ENCODE measurements at places on chromosomes 12 and 14.

- DNase-seq: no peak
These were observed 31.7 kb downstream of the BBS10 start for GRCh38 chr12:76316468-76316867.

GRCh38 chr14:92663049-92663448 is 85.4 kb downstream of the LGMN start:
- DNase-seq: no peak

DNA sequence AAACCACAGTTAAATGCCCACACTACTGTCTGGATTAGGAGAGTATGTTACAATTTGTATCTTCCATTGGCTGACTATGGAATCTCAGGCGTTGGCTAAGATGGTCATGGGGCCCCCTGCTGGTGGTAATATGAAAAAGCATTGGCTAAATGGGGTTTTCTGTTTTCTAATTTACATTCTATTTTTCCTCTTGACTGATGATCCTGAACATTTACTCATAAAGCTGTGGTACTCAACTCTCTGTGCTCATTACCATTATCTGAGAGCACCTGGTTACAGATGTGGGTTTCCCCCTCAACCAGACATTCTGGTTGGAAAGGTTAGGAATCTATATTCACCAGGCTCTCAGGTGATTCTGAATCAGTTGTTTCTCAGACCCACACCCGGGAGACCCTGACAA is 64.8 kb downstream of the WSCD2 start:
- DNase-seq: no peak

- no peak for DNase-seq
These were observed 6.3 kb upstream of the NPAS3 start for GRCh38 chr14:32932302-32932913.

DNA sequence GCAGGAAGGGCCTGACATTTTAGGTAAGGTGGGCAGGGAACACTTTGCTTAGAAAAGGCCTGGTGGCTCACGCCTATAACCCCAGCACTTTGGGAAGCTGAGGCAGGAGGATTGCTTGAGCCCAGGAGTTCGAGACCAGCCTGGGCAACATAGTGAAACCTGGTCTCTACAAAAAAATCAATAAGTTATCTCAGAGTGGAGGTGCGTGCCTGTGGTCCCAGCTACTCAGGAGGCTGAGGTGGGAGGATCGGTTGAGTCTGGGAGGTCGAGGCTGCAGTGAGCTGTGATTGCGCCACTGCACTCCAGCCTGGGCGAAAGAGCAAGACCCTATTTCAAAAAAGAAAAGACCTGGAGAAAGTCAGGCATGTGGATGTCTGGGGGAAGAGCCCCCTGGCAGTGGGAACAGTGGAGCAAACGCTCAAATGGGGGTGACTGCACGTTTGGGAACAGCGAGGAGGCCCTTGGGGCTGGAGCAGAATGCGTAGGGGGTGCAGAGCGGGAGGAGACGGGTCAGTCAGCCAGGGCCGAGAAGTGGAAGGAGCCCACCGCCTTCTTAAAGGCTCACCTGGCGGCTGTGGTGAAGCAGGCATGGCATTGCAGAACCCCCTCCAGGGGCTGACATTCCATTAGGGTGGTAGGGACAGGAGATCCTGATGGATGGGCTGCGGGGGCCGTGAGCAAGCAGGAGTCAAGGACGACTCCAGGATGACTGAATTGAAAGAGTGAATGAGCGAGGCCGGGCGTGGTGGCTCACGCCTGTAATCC is 6.2 kb upstream of the KIF26A start:
- DNase-seq: no peak

- no peak for DNase-seq
These were observed 31.9 kb downstream of the RDH12 start for GRCh38 chr14:67733616-67734015.

- DNase-seq: no peak
These were observed 18.5 kb downstream of the ZBTB42 start for GRCh38 chr14:104819361-104819781.

DNA sequence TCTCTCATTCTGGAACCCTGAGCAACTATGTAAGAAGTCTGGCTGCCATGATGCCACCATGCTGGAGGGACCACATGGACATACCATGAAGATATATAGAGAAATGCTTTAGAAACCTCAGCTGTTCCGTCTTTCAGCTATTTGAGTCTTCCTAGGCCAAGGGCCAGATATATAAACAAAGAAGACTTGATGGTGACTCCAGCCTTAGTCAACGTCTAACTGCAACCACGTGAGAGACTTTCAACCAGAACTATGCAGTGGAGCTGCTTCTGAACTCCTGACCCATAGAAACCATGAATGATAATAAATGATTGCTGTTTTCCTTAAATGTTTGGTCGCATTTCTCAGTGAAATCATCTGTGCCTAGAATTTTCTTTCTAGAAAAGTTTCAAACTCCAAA is 20.0 kb upstream of the KITLG start:
- DNase-seq: no peak

DNA sequence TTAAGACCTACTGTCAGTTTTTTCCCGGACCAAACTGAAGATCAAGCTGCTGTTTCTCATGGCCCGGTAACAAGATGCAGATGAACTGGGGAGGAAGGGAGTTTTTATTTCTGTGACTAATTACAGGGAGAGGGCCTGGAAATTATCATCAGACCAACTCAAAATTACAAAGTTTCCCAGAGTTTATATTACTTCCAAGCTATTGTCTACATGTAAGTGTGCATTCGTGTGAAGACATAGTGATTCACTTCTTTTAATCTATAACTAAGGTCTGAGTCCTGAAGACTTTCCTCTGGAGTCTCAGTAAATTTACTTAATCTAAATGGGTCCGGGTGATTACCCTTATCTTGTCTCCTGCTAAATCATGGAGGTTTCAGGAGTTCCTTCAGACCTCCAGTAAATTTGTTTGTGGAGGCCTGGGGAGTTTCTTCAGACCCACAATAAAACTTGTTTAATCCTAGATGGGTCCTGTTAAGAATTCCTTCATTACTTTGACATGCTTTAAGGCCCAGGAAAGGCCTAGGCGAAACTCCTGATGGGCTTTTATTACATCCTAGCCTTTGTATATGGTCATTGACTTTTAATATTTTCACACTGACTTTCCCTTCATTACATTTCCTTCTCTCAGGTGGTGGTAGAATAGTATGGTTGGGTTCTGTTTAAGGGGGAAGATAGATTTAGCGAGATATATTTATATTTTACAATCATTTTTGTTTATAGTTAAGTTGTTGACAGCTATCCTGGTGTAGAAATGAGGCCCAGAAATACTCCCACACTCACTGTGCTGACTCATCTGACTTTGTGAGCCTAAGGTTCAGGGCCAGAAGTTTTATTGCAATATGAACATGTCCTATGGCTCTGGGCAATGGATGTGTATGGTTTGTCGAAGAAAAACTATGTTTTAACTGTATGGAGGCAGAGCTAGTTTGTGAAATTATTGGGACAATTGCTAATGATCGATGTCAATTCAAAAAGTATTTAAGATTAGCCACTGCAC is 627.0 kb upstream of the FBXO33 start:
- no peak for DNase-seq

GRCh38 chr12:109302358-109302757 is 6.7 kb downstream of the FOXN4 start:
- DNase-seq: no peak

GRCh38 chr14:24232645-24233537 is at the start of gene GMPR2:
TSS of gene GMPR2 (plus strand) at chr14:24232929. CDS start at chr14:24233254, 325 bp downstream.
- DNase-seq: no peak

DNA sequence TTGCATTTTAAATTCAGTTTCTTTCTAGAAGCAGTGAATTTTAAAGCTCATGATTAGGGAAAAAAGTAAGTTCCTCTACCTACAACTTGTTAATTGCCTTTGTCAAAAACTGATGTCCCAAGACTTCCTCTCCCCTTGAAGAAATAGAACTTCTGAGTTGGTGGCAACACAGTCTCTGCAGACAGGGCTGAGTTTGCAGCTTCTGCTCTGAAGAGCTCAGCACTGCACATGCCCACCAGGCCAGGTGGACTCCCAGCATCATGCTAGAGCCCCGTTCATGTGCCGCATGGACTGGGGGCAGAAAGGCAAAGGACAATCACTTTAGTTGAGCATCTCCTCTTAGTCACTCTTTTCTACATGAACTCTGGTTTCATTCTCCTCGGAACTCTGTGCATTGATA is 620.1 kb downstream of the VRK1 start:
- DNase-seq: no peak

DNA sequence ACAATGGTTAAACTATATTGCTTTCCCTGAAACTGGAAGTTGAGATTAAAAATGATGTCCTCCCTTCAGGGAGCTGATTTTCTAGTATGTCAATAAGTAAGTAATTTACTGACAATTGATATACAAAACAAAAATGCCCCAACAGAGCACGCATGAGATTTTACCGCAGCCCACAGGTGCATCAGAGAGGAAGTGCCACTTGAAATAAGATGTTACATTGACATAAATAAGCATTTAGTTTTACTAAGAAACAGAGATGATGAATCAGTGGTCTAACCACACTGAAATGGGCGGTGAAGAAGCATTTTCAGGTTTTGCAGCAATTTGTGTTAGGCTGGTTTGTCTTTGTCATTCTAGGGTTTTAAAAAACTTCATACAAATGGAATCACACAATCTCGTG is 8.8 kb upstream of the CLECL1 start:
- no peak for DNase-seq

GRCh38 chr14:69432364-69432763 is 33.9 kb downstream of the SLC39A9 start:
- no peak for DNase-seq

- no peak for DNase-seq
These were observed 11.6 kb upstream of the GXYLT1 start for GRCh38 chr12:42156232-42156631.

DNA sequence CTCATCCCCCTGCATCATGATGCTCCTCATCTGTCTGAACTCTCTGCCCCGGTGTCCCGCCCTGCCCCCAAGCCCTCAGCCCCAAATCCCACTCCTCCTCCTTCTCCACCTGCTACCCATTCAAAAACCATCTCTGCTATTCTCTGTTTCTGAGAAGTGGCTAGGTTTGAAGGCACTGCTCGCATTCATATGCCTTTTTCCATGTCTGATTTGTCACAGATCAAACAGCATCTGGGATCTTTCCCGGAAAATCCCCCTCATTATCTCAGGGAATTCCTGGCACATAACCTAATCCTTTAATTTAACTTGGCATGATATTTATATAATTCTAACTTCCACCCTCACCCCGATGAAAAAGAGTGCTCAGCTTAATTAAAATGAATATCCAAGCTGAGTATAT is 3.3 kb upstream of the ADAM20 start:
- no peak for DNase-seq

DNA sequence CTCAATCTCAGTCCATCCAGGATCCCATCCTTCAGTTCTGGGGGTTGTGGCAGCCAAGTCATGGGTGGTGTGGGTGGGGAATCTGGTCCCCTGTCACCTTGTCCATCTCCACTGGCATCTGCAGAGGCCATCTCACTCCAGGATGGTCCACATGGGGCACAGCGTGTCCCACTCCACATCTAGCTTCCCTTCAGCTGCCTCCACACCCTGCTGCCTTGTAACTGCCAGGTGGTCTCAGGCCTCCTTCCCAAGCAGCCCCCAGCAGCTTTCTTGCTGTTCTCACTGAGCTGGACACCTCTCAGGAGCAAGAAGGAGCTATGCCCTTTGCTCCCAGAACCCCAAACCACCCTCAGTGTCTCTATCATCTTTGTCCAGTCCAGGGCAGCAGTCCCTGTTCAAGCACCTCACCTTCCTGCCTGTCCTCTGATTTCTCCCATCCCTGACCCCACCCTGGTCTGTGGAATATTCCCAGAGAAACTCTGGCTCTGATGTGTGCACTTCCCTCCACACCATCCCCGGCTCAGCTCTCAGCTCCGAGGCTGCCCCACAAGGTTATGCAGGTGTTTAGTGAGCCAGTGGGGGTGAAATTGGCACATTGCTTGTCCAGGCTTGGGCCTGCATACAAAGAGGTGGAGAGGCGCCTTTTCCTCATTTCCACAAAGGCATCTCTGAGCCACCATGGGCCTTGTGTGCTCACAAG is 13.7 kb upstream of the DYNC1H1 start:
- DNase-seq: no peak

DNA sequence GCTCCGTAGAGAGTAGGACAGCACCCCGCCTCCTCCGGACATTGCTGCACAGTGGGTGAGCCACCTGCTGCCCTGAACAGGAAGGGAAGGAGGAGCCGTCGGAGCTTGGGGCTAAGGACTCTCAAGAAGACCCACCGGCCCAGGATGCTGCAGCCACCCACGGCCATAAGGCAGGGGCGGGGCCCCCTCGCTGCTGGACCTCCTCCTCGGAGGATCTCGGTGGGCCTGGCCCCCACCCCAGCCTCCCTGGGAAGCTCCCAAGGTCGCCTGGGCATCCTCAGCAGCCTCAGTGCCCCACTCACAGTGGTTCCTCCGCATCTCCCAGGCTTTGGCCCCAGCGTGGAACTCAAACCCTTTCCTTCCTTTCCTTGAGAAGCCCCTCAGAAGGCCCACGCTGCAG is 68.6 kb upstream of the DIO3 start:
- DNase-seq: no peak

DNA sequence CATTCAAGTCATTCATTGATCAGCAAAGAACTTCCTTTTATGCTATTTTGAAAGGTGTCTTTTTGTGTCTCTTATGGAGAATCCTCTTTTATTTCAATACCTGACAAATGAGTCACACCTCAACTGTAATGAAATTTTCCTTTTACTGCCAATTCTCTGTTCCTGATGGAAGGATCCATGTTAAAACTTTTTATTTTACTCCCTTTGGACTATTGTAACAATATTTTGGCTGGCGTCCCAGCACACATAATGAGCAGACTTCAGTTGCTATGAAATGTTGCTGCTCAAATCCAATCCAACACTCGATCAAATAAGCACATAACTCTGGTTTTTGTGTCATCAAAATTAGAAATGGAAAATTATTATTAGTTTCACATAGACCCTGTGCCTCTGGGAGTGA is 21.9 kb upstream of the SLC15A5 start:
- no peak for DNase-seq

DNA sequence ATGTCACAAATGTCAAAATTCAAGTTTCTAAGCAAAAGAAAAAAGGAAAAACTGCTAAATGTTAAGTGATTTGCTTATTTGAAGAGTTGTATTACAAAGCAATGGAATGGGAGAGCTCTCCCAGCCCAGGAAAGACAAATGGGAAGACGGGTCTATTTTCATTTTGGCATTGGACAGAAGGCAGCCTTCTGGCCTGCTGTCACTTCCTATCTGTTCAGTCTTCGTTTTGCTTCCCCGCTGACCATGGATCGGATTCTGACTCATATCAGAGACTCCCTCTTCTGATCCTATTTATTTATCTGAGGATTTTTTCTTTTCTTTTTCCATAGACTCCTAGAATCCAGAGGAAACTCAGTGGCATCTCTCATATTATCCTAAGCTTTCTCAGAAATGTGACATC is 634.9 kb downstream of the DIO2 start:
- DNase-seq: no peak

- DNase-seq: no peak
These were observed 22.6 kb upstream of the LUM start for GRCh38 chr12:91133871-91134270.

DNA sequence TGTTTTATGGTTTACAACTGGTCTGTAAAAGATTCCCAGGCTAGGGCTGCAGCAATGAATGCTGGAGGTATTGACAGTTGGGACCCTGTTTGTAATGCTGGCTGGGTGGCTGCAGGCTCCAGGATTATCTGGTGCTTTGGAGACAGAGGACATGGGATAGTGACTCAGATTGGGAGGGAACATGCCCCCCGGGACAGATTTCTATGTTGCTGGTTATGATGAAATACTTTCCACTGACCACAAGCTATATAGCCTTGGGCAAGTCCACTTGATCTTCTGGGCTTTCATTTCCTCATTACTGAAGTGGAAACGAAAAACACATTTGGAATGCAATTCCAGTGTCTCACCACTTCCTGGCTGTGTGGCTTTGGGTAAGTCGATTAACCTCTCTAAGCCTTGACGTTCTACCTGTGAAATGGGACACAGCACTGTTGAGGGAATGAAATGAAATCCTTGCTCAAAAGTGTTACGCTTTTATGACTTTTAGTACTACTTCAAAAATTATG is 6.3 kb upstream of the TPCN1 start:
- no peak for DNase-seq

Measured in LNCaP clone FGC (cell line).